T-cell (primary cell): ENCODE measurements at places on chromosomes 4 and X.

- no peak for DNase-seq
These were observed 116.0 kb downstream of the SOWAHB start for GRCh38 chr4:76781698-76782595.

GRCh38 chr4:1021386-1022050 is 10.1 kb downstream of the FGFRL1 start:
- no peak for DNase-seq

DNA sequence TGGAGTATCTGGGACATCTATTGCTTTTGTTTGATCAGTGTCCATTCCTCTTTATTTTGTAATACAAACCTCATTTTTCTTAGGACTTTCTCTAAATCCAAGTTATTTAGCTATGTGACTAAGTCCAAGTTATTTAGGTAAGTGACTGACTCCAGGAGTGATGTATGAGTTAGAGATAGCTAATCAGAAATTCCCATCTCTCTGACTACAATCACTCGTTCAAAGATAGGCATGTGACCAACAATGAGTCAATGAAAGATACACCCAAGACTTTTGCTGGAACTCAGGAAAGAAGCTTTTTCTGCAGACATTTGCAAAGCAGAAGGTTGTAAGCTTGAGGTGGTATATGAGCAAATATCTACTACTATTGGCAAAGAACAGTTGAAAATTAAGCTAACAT is 72.5 kb upstream of the KCNIP4 start:
- no peak for DNase-seq

DNA sequence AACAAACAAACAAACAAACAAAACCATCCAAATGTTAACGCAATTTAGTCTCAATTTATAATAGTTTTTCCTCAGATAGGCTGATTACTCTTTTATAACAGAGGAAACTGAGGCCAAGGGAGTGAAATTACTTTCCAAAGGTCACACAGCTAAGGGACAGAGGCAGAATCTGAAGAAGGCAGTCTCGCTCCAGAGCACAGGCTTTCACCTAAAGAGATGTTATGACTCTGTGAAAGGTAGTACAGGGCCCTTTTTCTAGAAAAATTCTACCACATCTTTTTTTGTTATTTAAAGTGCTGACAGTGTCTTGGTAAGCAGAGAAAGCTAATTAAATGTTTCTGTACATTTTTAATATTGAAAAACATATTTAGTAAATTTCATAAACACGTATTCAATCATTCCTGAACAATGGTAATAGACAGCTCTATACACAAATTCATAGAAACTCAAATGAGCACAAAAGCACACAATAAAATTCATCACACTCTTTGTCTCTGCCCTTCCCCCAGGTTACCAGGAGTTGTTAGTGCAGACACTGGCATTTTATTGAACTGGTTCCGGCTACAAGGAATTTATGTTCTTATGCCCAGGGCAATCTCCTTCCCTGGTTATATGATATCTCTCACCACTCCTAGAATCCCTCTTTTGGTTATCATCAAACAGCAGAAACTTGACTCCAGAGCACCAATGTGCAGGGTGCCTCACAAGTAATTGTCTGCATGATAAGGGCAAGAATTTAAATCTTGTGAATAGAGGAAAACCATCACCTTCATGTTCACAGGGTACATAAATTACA is 7.7 kb upstream of the APBB2 start:
- DNase-seq = no peak

GRCh38 chr4:100834616-100835015 is 316.8 kb upstream of the EMCN start:
- DNase-seq = no peak

GRCh38 chr4:40492691-40493090 is 137.0 kb downstream of the RBM47 start:
- DNase-seq = no peak

DNA sequence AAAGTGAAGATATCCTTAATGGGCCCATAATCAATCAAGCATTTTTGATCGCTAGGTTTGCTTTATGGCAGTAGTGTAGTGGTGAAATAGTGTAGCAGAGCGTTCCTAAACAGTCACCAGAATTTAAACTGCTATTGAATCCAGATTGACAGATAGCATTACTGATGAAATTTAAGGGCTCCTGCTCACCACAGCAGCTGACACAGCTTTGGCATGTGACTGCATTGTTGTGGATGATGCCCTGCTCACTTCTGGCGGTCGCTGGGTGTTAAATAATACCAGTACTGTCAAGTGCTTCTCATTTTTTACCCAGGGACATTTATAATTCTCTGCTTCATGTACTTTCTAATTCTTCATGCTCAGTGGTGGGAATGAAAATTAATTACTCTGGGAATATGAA is 102.0 kb upstream of the ARHGAP24 start:
- DNase-seq = no peak

- DNase-seq = no peak
These were observed 86.1 kb upstream of the GRXCR1 start for GRCh38 chr4:42806303-42806835.
